Stimulated activated CD8-positive, alpha-beta memory T cell treated with anti-CD3 and anti-CD28 coated beads, Interleukin-12 subunit alpha, Interleukin-12 subunit beta, amount 100 ng/mL, for 4 hours (primary cell): ENCODE measurements at places on chromosomes 2 and 18.

DNA sequence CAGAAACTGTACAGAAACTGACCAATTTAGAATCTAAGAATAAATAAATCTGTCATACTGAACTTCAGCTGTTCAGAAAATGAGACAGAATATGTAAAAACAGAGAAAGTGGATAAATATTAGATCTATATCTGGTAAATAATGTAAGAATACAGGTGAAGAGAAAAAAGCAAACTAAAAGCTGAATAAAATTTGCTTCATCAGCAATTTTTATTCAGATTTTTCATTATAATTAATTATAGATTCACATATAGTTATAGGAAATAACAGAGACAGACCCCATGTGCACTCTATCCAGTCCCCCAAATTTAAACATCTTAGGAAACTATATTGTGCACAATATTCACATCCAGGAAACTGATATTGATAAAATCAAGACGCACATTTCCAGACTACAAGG is 299.2 kb downstream of the EXOC6B start:
- DNase-seq = no peak

GRCh38 chr2:231910771-231911170 is 15.4 kb downstream of the NPPC start:
- no peak for DNase-seq

DNA sequence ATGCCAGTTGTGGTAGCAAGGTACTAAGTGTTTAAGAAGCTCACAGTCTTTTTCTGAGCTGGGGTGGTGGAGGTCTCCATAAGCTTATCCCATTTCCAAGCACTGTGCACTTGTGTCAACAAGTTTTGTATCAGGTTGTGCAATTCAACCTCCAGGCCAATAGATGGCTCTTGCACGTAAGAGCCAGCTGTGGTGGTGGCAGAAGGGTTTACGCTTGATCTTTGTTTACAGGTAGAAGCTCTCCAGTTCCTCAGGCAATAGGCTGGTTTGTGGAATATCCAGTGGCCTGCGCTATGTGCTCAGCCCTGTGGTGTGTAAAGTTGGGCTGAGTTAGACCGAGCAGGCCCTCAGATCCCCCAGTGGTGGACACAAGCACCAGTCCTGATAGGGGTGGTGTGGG is 89.7 kb upstream of the CNTNAP5 start:
- DNase-seq = no peak

DNA sequence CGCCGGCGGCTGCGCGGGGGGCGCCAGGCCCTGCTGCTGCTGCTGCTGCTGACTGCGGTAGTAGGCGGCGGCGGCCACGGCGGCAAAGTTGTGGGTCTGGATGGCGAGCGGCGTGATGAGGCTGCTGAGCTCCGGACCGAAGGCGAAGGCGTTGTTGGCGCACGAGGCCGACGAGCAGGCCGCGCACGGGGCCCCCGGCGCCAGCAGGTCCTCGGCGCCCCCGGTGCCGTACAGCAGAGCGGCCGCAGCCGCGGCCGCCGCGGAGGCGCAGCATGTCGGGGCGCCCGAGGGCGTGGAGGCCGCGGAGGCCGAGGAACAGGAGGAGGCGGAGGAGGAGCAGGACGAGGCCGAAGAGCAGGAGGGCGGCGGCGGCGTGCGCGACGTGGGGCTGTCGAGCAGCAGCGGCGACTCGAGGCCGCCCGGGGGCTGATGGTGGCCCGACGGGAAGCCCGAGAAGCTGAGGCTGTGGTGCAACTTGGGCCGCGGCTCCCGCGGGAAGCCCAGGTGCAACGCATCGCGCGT is 1.8 kb downstream of the ZFP36L2 start:
- peak; percentile 30 for DNase-seq

GRCh38 chr2:191679818-191680600 is 2.1 kb downstream of the NABP1 start:
- no peak for DNase-seq

- no peak for DNase-seq
Measured at GRCh38 chr18:35635170-35635569, 53.6 kb downstream of the GALNT1 start.

DNA sequence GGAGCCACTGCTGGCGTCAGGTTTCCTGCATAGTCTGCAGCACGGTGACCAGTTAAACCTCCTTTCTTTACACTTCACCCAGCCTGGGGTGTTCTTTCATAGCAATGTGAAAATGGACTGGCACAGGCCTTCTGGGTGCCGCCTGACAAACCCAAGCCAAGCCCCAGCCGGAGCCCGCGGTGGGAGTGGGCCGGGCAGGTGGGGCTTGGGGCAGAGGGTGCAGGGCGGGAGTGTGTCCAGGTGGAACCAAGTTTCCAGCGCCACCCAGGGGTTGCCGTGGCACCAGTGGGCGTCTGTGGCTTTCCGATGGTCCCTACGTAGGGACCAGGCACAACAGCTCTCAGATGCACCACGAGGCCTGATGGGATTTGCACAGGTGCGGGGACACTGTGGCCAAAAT is 75.8 kb downstream of the RTP5 start:
- DNase-seq = no peak

- no peak for DNase-seq
Measured at GRCh38 chr2:96345868-96346462, 10.4 kb downstream of the NCAPH start.

DNA sequence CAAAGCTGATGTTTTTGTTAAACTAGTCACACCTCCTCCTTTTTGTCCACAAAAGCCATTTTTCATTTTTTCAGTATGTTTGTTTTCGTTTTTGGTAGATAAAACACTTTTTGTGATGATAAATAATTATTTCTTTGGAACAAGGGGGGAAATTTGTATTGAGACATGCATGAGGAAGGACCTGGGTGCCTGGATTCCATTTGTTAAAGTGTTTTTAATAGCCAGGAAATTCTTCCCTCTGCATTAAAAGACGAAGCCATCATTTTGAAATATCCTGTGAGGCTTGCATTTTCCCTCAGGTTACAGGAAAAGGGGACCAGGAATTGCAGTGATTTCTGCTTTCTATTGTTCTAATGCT is 52.1 kb upstream of the CTLA4 start:
- no peak for DNase-seq

DNA sequence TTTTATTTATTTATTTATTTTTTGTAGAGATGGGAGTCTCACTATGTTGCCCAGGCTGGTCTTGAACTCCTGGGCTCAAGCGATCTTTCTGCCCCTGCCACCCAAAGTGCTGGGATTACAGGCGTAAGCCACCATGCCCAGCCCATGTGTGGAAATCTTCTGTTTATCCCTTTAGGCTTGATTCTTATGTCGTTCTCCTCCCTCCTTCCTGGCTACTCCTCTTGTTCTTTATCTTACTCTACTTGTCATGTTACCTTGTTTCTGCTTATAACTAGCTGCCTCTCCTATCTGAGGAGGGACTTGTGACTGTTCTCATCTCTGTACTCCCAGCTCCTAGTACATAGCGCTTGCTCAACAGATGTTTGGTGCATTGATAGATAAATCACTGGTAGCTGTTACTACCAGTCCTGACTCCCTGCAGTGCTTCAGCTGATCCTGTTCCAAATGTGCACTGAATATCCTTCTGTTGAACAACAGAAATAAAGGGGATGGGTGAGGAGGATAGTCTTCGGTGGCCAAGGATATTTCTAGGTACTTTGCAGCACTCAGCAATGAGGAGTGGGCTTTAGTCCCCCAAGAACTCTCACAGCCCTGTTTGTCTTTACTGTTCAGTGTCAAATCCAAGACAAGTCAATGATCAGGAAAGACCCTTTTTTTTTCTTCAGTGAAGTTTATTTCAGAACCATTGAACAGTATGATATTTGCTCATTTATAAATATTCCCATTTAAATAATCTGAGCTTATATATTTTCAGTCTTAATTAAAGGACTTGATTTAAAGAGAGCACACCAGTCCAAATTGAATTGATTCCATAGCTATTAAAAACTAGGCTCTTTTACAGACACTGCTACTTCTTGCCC is 7.2 kb downstream of the IL1B start:
- DNase-seq = no peak

DNA sequence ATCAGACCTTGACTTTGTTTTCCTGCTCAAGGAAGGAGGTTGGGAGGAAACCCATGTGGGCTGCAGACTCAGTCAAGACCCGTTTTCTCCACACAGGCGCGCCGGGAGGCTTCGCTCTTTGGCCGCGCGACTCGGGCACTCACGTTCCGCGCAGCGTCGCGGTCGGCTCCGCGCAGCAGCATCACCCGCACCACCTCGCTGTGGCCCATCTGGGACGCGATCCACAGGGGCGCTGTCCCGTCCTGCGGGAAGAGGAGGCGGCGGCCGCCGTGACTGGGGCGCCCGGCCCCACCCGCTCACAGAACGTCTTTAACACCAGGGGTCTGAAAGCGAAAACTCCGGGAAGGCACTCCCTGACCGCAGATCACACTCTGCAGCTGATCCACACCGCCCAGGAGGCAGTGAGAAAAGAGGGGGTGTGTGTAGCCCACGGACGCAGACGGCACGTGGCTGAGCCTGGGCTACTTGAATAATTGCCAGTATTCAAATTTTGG is 33.1 kb upstream of the NPC1 start:
- DNase-seq = no peak

GRCh38 chr2:26196683-26197418 is 24.0 kb downstream of the GAREM2 start:
- no peak for DNase-seq

GRCh38 chr2:58992062-58992706 is 751.1 kb upstream of the FANCL start:
- no peak for DNase-seq

DNA sequence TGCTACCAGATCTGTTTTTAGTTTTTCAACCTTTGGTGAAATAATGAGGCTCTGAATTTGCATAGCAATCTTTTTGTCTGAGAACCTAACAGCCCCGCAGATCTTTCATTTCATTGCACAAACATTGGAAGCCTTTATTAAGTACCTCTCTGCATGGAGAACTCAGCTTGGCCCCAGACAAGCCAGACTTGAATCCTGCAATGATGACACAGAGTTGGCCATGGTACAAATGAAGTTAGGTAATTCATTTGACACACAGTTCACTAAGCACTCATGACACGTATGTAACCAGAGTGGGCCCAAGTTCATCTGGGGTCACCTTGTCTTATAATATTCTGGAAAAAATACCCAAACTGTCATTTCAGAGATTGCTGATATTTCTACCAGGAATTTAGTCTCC is 439.1 kb upstream of the ID2 start:
- no peak for DNase-seq

DNA sequence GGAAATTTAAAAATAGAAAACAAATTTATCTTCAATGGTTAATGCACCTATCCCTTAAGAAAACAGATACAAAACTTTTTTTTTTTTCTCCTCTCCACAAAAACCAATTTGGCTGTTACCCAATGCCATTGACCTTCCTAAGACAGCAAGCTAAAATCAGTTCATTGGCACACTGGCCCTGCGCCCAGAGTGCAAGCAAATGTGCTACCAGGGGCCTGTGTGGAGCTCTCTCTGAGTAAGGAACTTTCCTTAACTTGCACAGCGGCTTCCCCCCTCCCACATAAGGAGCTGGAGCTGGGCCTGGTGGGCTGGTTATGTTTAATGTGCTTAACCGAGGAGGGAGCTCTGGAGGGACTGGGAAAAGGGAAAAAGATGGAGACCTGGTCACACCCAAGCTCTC is 17.6 kb upstream of the POU3F3 start:
- DNase-seq = no peak
